ENCODE measurements at places on chromosomes 6 and 20.

GRCh38 chr6:145561095-145562072 is 173.9 kb downstream of the EPM2A start:
- no peak for DNase-seq

DNA sequence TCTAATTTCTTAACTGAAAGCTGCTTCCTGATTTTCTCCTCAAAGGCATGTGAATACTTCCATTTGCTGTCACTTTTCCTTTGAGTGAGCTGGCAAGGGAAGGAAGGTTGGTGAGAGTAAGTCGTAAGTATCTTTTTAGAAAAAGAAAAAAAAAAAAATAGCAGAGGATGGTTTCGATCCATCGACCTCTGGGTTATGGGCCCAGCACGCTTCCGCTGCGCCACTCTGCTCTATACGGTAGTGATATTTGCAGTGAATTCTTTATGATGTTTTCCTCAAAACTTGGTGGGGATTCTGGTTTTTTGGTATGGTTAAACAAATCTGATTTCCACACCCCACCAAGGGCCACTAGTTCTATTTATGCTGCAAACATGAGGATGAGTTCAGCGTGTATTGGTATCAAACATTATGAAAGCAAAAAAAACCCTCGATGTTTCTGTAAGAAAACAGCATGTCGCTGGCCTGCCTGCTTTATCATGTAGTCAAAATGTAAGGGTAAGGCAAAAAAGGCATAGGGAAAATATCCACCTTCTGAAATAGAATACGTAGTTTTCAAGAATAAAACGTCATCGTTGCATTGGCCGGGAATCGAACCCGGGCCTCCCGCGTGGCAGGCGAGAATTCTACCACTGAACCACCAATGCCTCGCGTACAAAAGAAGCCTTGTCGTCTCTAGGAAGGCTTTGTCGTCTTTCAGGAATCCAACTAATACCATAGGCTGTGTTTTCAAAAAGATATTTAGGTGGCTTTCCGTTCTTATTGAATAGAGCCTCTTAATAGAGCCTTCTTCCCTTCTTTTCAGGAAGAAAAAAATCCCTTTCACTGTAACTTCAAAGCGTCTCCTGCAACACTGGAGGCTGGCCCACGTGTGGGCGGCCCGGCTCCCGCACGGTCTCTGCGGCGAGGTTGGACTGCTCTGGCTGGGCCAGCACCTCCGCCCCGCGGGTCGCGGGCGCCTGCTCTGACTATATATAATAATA is 9.6 kb downstream of the OR2B2 start:
- DNase-seq, result peak; percentile 87

GRCh38 chr6:29980511-29980910 is 38.2 kb downstream of the HLA-A start:
- no peak for DNase-seq

GRCh38 chr6:146595972-146596731 is 2.6 kb upstream of the ADGB start:
- no peak for DNase-seq

DNA sequence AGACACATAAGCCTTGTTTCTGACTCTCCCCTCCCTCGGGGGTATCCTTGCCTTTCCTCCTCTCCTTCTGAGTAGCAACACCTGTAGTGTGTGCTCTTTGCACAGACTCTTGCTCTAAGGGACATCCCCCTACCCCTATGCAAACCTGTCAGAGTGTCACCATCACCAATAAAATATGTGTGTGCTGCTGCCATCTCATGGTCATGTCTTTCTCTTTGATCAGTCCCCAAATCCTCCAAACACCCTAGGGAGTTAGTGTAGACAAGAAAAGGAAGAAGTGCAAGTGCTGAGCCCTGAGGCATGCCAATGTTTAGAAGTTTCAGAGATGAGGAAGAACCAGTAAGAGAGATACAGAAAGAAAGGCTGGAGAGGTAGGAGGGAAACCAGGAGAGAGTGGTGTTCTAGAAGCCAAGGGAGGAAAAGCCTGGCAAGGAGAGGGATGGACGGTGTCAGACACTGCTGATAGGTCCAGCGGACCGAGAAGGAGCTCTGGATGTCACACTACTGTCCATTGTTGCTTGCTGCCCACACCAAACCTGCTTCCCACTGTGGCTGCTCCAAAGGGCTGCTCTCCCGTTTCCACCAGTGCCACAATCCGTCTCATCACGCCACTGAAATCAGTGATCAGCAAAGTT is 16.4 kb downstream of the TRMT6 start:
- DNase-seq, result no peak

- no peak for DNase-seq
These were observed 69.3 kb upstream of the MYL9 start for GRCh38 chr20:36471885-36472636.

- no peak for DNase-seq
These were observed 21.8 kb upstream of the RNF182 start for GRCh38 chr6:13902922-13903321.

GRCh38 chr6:89386917-89387491 is 25.1 kb downstream of the RRAGD start:
- DNase-seq, result no peak

DNA sequence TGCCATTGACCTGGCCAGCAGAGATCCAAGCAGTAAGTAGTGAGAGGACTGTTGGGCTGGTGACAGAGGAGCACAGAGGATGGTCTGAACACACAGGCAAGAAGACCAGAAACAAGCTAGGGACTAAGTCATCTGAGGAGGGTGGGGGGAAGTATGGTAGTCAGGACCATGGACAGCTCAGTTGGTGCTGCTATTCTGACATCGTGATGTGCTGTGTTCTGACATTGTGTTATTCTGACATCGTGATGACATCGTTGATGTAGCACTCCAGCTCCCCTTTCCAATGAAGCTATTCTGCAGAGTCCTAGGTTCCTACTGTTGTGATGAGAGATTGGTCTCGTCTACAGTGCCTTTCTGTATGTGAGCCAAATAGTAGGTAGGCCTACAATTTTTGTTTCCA is 28.7 kb downstream of the CFAP206 start:
- no peak for DNase-seq

DNA sequence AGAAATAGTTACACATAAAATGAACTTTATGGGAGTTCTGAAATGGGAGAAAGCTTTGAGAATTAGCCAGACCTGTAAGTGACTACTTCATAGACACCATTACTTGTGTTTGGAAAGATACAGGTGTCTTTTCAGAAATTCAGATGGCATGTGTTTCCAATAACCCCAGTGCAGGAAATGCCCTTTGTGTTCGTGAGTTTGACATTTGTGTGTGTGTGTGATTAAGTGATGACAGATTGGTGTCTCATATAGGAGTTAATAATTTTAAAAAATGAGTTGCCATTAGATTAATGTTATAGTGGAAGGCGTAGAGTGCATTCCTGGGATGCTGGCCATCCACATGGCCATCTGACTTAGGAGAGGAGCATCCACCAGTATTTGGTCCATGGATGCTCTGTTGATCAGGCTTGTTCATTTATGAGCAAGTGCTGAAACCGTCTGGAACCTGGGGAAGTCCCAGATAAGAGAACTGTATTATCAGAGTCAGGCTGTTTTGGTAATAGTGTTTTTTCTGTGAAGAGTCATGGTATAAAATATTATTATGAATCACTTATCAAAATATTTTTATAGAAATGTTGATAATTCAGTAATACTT is 3.1 kb downstream of the STK4 start:
- no peak for DNase-seq

GRCh38 chr6:80767808-80768207 is 661.3 kb downstream of the BCKDHB start:
- DNase-seq, result no peak

DNA sequence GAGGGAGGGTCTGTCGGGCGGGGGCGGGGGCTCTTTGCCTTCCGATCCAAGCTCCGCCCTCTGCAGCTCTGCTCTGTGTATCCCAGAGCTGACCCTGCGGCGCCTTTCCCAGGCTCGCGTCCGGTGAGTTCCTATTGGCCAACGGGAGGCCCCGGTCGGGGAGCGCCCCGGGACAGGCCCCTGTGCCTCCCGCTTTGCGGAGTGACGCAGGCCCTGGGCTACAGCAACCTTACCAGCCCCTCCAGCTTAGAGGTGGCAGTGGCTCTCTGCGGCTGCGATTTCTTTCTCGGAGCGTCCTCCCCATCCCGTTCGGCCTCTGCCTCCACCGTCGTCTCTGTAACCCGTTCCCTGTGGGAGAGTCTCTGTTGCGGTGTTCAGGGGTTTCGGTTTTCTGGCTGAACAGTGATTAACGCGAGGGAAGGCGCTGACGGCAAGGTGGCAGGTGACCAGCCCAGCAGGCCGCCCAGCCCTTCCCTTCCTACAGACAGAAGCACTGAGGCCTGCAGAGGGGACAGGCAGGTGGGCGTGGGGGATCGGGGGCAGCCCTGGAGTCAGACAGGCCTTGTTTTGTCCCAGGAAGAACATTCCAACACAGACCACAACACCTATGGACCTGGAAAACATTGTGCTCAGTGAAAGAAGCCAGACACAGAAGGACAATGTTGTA is 18.1 kb upstream of the CEBPB start:
- DNase-seq, result no peak

DNA sequence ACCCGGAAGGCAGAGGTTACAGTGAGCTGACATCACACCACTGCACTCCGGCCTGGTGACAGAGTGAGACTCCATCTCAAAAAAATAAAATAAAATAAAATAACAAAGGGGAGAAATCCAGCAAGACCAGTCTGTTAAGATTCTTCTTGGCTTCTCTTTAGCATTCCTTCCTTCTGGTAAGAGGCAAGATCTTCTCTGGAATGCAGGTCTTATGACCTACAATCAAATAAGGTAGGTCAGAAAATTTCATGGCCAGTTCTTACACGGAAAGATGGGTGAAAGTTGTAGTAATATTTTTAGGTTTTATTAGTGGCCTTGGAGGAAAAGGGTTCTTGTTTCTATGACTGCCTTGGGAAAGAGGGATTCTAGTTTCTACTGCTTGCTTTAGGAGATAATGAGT is 180.9 kb downstream of the FUT9 start:
- no peak for DNase-seq

GRCh38 chr20:36298061-36298460 is 8.1 kb upstream of the DLGAP4 start:
- DNase-seq, result no peak

DNA sequence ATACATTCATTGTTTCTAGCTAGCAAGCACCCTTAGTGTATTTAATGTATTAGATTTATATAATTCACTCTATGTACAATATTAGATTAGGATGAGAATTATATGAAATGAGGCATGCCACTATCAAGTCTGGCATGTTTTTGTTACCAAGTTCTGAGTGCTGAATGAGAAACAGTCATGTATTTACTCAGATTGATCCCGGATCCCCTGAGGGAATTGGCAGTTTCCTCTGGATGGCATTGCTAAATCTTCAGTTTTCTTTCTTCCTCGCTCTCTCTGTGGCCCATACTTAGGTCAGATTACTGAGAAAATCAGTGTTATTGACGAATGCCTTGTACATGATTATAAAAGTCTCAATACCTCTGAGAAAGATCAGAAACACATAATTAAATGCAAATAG is 66.6 kb downstream of the CDKAL1 start:
- no peak for DNase-seq

DNA sequence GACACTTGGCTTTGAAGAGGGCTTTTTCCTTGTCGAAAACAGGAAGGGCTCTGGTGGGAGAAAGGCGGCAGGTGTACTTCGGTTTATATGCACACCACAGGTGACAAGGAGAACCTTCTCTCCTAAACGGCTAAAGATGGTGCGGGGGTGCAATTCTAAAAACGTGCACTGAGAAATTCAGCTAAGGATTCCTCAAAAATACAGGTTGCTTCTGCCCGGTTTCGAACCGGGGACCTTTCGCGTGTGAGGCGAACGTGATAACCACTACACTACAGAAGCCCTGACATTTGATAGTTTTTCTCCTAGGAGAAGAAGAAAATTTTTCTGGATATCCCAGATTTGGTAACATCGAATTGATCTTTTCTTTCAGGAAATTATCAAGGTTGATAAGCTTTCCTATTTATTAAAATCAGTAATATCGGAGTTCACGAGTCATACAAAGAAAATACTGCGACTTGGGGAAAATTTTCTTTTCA is 32.0 kb downstream of the POM121L2 start:
- no peak for DNase-seq

DNA sequence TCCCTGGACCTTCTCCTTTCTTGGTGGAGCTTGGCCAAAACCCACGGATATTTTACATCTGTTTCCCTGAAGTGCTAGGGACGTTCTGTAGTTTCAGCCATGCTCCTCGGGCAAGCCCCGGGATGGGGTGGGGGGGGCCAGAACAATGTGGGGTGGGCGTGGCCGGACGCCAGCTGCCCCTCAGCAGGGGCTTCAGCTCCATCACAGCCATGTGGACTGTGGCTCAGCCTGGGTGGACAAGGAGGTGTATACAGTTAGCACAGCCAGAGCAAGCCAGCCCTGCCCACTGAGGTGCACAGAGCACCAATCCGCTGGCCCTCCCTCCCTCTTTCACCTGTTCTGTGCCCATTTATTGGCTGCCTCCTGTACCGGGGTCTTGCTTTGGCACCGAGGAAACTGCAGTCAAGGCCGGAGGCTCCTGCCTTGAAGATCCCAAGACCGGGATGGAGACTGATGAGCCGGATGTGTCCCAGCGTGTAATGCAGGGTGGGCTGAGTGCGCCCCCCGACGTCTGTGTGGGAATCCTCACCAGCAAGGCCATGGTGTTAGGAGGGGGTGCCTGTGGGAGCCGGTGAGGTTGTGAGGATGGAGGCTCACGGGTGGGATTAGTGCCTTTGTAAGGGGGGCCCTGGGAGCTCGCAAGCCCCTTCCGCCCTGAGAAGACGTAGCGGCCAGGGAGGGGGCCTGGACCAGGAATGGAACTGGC is 28.0 kb downstream of the FRMD1 start:
- no peak for DNase-seq

GRCh38 chr6:157312757-157313156 is 10.6 kb downstream of the TMEM242 start:
- DNase-seq, result no peak

- DNase-seq, result peak; percentile 59
These were observed at the start of gene PREX1 for GRCh38 chr20:48827855-48828733. PREX1 (minus strand) TSS chr20:48827999; CDS start chr20:48827860, 139 bp downstream.

DNA sequence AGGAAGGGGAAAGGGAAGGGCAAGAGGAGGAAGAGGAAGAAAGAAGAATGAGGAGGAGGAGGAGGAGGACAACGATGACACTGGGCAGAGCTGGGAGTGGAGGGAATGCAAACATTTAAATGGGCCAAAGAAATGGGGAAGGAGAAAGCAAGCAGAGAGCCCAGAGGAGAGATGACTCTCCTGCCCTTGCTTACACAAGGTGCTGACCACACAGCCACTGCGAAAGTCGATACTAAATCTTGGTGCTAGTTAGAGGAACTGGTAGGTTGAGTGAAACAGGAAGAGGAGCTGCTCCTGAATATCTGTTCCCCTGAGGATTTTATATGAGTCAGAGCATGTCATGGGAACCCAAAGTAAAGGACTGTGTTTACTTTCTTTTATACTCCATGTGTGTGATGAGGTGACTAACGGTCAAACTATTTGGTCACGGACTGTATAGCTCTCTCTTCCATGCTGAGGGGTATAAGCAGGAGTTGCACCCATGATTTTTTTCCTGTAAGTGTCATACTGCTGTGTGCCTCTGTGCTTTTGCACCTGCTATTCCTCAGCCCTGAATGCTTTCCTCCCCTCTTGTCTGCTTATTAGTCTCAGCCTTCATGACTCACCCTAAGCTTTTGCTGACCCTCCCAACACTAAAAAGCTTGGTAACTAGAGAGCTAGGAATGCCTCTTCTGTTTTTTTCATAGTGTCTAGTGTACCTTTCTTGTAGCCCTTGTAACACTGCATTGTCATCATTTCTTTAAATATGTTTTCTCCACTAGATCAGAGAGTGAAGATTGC is 9.5 kb upstream of the PAQR8 start:
- no peak for DNase-seq
